ENCODE measurements at places on chromosomes 5 and 9.

DNA sequence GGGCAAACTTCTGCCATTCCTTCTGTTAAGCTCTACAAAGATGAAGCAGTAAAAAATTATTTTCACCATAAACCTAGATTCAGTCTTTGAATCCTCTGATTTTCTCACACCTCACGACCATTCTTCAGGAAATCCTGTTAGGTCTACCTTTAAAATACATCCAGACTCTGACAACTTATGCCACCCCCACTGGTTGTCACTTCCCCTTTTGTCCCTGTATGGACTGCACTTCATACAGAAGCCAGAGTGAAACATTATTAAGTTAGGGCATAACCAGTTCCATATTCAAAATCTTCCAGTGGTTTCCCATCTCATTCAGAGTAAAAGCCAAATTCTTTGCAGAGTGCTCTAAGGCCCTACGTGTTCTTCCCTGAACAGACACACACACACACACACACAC is 499.8 kb downstream of the RASEF start:
- no peak for DNase-seq

GRCh38 chr9:135526730-135527571 is 5.7 kb downstream of the LCN1 start:
- no peak for DNase-seq

GRCh38 chr5:524973-525761 is 918 bp upstream of the SLC9A3 start:
- no peak for DNase-seq

DNA sequence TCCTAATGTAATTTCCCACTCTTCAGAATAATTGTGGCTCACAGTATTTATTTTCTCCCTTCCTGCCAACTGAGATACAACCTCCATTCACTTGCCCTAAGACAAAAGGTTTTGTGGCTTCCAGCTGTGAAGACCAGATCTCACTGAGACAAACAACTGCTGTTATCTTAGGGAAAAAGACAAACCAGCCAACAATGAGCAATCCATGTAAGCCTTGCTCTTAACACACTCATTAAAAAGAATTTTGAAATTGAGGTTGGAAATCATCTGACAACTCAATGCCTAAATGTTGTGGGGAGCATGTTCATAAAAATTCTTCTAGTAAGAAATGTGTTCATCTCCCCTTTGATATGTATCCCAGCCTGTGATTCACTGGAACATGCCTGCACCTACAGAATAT is 132.9 kb downstream of the ADAMTSL1 start:
- DNase-seq = no peak

DNA sequence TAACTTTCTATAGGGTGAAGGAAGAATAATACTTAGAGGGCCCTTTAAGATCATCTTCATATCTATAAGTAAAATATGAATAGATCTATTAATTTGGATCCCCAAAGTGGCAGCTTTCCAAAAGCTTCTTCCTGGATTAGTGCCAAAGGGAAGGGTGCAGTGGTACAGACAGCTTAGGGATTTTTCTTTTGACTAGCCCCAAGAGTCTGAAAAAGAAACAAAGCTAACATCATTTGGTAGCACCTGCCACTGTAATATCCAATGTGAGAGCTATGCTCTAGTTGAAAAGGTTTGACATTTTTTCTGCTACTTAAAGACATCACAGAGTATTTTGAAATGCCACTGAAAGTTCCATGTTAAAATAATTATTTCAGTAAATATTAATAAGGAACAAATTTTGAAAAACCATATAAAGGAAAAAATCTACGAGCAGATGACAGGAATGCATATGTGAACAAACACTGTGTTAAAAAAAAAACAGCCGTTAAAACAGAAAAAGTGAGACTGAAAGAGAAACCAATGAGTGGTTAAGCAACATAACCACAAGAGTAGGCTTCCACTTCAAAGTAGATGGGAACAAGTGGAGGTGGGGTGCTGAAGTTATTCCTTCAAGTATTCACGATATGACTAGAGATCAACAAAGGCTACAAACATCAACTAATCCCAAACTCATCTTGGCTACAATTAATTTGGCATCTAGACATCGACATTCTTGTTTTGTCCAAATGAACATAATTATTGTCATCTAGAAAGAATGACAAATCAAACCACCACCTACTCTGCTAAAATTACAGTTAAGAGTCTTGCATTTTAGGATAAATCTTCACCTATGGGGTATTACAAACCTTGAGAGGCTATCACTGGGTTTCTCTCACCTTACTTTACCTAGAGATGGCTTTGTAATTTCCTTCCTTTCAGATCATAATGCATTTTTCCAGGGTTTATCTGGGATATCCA is 137.5 kb downstream of the CPLANE1 start:
- DNase-seq = no peak
